ENCODE measurements at places on chromosomes 13 and 19.

DNA sequence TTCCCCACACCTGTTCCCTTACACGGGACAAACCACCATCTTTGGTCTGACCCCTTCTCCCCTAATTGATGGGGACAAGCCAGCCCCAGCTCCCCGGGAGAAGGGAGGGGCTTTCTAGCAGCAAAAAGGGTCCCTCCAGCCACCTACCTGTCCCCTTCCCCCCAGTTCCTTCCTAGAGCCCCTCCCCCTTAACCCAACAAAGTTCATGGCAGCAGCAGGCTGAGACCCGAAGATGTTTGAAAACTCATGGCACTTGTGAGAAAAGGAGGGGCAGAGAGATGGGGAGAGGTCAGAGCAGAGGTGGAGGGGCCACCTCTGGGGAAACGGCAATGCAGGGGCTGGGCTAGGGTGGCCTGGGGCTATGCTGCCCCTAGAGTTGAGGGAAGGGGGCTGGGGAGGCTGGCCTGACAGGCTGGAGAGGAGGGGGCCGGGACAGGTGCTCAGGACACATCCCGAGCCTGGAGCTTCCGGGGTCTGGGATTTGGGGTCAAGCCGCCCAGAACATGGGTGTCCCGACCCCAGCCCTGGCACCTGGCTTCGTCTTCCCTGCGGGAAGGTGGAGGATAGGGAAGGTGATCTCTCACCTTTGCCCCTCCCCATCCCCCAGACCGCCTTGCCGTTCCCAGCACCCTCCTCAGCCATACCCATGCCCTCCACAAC, 12.5 kb upstream of the ASF1B start:
- no peaks in the 10 kb centered on the region for H3K36me3 ChIP-seq
- H3K27me3 ChIP-seq, result no peaks in the 10 kb centered on the region
- no peak for DNase-seq
- peaks cover 30% of the 10 kb centered on the region for H3K4me1 ChIP-seq

GRCh38 chr13:32127691-32128090, 96.1 kb downstream of the FRY start:
- no peaks in the 10 kb centered on the region for H3K4me1 ChIP-seq
- no peak for DNase-seq
- no peaks in the 10 kb centered on the region for H3K36me3 ChIP-seq
- no peak overlapping the region for H3K4me3 ChIP-seq

DNA sequence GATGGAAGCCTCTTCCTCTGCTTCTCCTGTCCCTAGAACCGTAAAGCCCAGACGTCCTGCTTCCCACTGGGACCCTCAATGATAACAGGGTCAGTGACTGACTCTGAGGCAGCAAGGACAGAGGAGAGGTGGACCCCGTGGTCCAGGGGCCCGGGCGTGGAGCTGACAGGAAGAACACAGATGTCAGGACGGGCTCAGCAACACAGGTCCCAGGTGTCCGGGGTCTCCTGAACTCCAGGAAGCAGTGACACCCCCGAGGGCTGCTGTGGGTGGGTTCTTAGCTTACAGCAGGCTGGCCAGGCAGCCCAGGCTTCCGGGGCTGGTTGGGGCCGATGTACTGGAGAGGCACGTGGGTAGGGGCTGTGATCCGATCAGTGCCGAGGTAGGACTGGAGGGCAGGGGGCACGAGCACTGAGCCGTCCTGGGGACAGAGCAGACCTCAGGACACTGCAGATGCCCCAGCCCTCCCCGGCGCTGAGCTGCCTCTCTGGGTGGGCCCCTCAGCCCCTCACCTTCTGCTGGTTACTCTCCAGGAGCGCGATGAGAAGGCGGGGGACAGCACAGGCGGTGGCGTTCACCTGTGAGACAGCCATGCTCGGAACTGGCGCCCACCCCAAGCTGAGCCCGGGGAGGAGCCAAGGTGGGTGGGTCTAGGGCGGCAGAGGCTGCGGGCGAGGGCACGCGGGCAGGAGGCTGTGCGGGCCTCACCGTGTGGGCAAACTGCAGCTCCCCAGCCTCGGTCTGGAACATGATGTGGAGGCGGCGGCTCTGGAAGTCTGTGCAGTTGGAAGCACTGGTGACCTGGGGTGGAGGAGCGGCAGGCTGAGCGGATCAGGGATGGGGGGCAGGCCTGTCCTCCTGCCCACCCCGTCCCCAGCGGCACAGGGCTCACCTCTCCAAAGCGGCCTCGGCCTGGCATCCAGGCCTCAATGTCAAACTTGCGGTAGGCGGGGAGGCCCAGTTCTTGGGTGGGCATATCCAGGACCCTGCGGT, 3.6 kb upstream of the CCER2 start:
- H3K4me1 ChIP-seq, result no peaks in the 10 kb centered on the region
- DNase-seq, result no peak
- H3K4me3 ChIP-seq, result no peak overlapping the region
- no peak overlapping the region for H3K27ac ChIP-seq
- no peaks in the 10 kb centered on the region for H3K27me3 ChIP-seq
- H3K36me3 ChIP-seq, result no peaks in the 10 kb centered on the region

DNA sequence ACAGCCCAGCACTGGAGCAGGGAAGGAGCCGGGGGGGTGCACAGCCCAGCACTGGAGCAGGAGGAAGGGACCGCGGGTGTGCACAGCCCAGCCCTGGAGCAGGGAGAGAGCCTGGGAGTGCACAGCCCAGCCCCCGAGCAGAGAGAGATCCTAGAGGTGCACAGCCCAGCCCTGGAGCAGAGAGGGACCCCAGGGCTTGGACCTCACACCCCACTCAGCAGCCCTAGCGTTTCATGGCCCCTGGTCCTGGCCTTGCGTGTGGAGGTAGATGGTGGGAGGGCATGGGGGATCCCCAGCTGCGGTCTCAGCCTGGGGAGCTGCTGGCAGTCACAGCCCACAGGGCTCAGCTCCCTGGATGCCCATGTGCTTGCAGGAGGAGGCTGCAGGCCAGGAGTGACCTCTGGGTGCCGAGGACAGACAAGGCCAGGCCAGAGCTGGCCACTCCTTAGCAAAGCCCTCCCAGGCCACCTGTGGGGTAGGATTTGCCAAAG, 25.1 kb downstream of the GAS6 start:
- DNase-seq, result no peak
- H3K36me3 ChIP-seq, result no peaks in the 10 kb centered on the region
- no peak overlapping the region for H3K27ac ChIP-seq

DNA sequence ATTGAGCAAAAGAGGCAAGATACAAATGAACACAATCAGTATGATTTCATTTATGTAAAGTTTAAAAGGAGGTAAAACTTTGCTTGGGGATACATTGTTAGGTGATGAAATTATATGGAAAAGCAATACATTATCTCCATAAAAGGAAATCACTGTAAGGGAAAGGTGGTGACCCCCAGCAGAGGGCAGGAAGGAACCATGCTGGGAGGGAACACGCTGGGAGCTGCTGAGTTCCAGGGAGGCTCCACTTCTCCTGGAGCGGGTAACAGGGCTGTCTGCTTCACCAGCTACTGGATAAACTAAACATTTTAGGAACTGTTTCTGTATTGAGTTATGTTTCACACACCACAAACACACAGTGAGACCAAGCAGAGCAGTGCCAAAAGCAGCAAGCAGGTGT, 91.2 kb downstream of the KATNAL1 start:
- H3K36me3 ChIP-seq, result no peaks in the 10 kb centered on the region
- H3K4me1 ChIP-seq, result no peaks in the 10 kb centered on the region
- H3K4me3 ChIP-seq, result no peak overlapping the region

DNA sequence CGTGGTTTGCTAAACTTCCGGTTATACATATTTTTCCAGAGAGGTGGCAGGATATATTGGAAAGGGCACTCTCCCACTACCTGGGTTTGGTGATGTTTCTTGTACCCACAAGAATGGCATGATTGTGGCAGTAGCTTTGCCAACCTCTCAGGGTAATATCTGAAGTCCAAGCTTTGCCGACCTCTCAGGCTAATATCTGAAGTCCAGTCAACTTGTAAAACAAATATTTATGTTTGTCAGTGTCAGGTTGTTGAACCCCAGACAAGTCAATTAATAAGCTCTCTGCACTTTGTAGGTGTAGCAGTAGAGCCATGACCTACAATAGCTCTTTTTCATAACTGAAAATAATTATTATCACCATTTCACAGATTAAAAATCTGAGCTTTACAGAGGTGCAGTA, 167.0 kb downstream of the POU4F1 start:
- no peaks in the 10 kb centered on the region for H3K4me1 ChIP-seq
- no peaks in the 10 kb centered on the region for H3K36me3 ChIP-seq
- no peak for DNase-seq
- no peak overlapping the region for H3K4me3 ChIP-seq
- no peaks in the 10 kb centered on the region for H3K27me3 ChIP-seq

DNA sequence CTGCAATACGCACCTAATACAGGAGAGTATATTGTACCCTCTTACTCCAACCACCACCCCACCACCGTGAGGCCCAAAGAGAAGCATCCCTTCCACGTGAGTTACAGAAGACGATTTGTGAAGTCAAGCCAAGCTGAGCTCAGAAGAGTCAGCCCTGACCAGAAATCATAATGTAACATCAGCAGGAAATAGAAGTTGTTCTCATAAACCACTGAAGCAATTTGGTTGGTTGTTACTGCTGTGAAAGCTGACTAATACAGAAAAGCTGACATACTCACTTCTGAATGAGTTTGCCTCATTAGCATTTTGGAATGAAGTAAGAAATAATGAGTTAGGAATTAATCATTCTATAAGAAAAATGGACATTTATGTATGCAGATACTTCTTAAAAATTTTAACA, 749.4 kb upstream of the SLC10A2 start:
- no peak for DNase-seq
- no peaks in the 10 kb centered on the region for H3K36me3 ChIP-seq
- H3K27ac ChIP-seq, result no peak overlapping the region
- no peak overlapping the region for H3K4me3 ChIP-seq
- H3K4me1 ChIP-seq, result no peaks in the 10 kb centered on the region

- no peaks in the 10 kb centered on the region for H3K36me3 ChIP-seq
- no peak for DNase-seq
- no peaks in the 10 kb centered on the region for H3K27me3 ChIP-seq
- no peak overlapping the region for H3K4me3 ChIP-seq
- H3K27ac ChIP-seq, result no peak overlapping the region
Measured at GRCh38 chr13:38743466-38743865, 56.6 kb downstream of the FREM2 start.
